ENCODE measurements at places on chromosomes 2 and 18.

- no peak for DNase-seq
Observed at GRCh38 chr2:132549935-132550670, 119.9 kb downstream of the LYPD1 start.

DNA sequence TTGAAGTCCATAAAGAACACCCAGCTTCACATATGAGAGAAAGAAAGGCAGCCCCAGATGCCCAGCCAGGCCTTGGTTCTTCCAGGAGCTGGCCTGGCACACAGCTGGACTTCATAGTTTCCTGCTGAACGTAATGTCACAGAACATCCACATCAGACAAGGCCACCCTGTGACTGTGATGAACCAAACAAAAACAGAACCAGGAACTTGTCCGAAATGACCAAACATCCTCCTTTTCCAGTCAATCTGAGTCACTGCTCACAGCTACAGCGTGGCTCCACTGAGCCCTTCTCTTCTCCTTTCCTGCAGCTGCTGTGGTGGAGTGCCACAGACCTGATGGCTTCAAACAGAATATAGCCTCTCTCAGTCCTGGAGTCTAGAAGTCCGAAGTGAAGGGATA lies 45.4 kb upstream of the PAPOLG start:
- peak; percentile 4 for DNase-seq

DNA sequence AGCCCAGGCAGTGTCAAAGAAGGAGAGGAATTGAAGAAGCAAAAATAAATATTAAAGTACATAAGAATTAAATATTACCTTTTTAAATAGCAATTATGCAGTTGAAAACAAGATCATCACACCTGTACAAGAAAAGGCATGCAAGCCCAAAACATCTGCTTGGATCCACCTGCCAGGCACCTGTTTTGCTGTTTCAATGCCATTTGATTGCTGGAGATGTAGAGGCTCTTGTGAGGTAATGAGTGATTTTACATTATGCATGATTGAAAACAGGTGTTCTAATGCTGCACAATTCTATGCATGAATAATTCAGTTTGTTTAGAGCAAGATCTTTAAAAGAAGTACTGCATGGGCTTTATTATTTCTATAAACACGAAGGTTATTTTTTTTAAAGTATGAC lies 700.6 kb upstream of the ZEB2 start:
- no peak for DNase-seq

- DNase-seq = no peak
Observed at GRCh38 chr2:20594957-20595356, 55.9 kb downstream of the HS1BP3 start.

All from CD4-positive, alpha-beta T cell treated with Interleukin-17A for 1 hour (primary cell).